HepG2 (cell line): ENCODE measurements at places on chromosomes 7 and 10. TPM values are rescaled to one million over a fixed set of nuclear protein-coding genes. Genes with fewer than 3 reads are reported as not detected.

NKX2-3 gene
- not detected in 2 replicates for polyA plus RNA-seq

GRCh38 chr7:71752171-71752935 is 620.4 kb downstream of the GALNT17 start:
- peak; percentile 4 for DNase-seq

GRCh38 chr10:37976880-37977203 is 395 bp upstream of the ZNF25 start:
- no peak for DNase-seq

- no peak for DNase-seq
Measured at GRCh38 chr10:142371-142770, 7.1 kb downstream of the ZMYND11 start.

LGI1 gene
- polyA plus RNA-seq, result not detected in 2 replicates

GRCh38 chr7:126426652-126427051 is 826.1 kb downstream of the GRM8 start:
- no peak for DNase-seq

DNA sequence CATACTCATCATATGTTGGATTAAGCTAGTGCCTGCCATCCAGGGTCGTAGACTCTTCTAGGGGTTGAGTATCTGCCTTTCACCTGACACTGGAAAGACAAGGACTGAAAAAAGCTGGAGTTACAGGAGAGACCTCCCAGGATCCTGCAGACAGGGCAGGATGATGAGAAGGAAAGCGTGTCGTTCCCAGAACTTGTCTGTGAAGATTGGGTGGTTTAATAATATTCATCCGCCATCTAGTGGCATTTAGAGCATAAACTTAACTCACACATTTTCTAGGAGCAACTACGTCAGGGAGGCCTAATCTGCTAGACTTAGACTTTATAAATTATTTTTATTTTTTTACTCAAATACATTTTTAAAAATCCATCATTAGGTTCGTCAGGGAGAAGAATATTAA is 59.6 kb downstream of the ADRB1 start:
- peak; percentile 46 for DNase-seq

DNA sequence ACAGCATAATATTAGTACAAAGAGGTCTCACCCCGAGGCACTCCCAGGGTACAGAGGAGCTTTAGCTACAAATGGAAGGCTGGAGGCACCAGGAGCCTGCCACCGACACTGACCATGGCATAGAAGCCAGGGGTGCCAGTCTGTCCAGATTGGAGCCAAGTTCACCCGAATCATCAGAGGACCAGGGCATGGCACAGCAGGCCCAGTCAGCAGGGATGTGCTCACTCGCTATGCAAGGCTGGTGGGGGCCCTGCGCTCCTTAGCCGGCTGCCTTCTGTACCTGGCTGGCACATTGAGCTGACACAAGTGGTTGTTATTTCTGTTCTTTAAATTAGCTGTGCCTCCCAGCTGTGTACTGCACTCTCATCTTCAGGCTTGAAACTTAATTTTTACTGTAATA is 149.3 kb downstream of the TCERG1L start:
- no peak for DNase-seq

DNA sequence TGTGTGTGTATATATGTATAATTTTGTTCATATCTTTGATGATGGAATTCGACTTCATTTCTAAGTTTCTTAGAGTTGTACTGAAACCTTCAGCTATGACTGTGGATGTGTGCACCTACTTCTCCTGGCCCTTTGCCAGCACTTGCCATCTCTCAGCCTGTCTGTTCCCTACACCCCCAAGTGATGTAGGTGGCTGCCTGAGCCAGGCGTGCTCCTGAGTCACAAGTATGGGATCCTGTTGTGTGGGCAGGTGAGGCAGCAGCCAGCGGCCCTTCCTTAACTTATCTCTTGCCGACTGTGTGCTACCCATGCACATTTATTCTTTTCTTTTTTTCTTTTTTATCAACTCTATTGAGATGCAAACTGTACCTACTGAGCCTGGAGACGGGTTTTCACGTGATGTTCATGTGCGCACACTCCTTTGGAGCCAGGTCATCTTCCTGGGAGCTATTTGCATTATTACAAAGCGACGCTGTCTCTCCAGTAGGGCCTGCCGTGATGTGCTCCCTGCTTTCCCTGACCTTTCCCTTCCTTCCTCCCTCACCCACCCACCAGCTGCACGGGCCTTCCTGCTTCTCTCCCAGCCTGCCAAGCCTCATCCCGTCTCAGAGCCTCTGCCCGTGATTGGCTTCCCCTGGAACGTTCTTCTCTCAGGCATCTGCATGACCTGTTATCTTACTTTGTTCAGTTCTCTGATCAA is 31.3 kb upstream of the GALNT11 start:
- no peak for DNase-seq

DNA sequence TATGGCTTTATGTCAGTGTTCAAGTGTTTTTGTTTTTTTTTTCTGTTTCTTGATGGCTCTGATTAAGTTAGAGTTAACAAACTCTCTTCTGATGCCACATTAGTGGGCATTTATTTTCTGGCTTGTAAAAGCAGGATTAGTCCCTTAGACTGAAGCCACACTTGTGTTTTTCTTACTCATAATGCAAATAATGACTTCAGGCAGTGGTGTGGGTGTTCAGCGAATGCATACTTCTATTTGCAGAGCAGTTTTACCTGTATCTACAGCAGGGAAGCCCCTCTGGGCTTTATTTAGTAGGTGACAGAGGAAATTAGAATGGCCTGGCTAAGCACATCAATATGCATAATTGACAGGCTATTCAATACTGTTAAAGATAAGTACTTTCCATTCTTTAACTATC is 79.9 kb downstream of the CNNM2 start:
- DNase-seq, result peak; percentile 65

DNA sequence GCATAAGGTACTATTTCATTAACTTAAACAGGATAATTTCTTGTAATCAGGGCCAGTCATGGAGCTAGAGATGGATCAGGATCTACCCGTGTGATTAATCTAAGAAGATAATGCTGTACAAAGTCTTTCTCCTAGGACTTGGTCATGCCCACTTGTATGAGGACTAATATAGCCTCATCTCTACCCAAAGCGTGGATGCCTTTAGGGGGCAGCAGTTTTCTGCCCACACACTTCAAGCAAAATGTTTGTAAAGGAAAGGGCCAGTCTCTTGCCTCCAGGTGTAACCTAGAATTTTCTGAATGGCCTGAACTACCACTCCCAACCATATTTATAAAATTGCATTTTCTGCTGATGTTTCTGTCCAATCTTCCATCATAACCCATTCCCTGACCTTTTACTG is 764.0 kb upstream of the IGFBP3 start:
- DNase-seq, result no peak

DNA sequence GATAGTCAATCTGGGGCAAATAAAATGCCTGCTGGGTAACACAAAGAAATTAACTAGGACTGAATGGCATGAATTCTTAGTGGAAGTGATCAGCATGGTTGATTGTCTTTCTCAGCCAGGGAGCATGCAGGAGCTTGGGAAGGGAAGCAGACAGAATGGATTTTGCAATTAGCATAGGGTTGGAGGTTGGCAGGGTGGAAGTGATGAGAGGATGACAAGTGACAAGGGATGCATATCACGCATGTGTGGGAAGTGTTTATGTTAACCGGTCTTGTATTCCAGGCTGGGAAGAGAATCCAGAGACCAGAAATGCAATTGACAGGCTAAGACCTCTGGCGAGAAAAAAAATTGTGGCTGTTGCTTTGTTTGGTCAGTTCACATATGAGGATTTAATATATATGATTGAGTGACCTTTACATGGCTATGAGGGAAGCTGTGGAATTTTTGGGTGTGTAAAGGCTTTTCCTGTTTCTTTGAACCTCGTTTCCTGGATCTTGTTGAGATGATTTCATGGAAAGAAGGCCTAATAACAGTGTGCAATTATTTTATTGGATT is 8.3 kb downstream of the MDFIC start:
- no peak for DNase-seq

NUTM2E gene
- not detected in 2 replicates for polyA plus RNA-seq

- no peak for DNase-seq
Measured at GRCh38 chr7:141133646-141134045, 59.8 kb downstream of the TMEM178B start.

MBLAC1 gene
- polyA plus RNA-seq, result 0.79 and 0.88 TPM in 2 replicates

GRCh38 chr7:68744036-68744435 is 854.2 kb upstream of the AUTS2 start:
- DNase-seq, result no peak

GRCh38 chr10:96259150-96259549 is 12.2 kb downstream of the BLNK start:
- no peak for DNase-seq

DNA sequence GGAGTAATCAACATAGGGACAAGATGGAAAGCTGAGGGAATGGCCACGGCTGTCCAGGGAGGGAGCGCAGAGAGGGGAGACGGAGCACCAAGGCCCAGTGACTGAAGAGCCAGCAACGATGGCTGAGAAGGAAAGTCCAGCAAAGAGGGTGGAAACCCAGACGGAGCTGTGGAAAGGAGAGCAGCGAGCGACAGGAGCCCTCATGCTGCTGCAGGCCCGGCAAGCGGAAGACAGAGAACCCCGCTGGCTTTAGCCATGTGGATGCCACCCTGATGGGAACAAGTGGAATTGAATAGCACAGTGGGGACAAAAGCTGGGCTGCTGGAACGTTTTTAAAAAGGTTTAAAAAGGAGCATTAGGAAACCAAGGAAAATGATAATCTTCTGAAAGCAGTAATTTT is 82.9 kb upstream of the DDC start:
- DNase-seq, result no peak

- no peak for DNase-seq
Measured at GRCh38 chr10:103780242-103781149, 74.9 kb downstream of the SH3PXD2A start.

OR2A5 gene
- polyA plus RNA-seq, result not detected in 2 replicates

GRCh38 chr7:77799078-77799964 is 748 bp downstream of the PHTF2 start:
- DNase-seq, result no peak

ZNF138 gene
- polyA plus RNA-seq, result 2.3 and 2.7 TPM in 2 replicates

MYOZ1 gene
- polyA plus RNA-seq, result not detected in 2 replicates
